ENCODE measurements at places on chromosomes 3 and 15.

DNA sequence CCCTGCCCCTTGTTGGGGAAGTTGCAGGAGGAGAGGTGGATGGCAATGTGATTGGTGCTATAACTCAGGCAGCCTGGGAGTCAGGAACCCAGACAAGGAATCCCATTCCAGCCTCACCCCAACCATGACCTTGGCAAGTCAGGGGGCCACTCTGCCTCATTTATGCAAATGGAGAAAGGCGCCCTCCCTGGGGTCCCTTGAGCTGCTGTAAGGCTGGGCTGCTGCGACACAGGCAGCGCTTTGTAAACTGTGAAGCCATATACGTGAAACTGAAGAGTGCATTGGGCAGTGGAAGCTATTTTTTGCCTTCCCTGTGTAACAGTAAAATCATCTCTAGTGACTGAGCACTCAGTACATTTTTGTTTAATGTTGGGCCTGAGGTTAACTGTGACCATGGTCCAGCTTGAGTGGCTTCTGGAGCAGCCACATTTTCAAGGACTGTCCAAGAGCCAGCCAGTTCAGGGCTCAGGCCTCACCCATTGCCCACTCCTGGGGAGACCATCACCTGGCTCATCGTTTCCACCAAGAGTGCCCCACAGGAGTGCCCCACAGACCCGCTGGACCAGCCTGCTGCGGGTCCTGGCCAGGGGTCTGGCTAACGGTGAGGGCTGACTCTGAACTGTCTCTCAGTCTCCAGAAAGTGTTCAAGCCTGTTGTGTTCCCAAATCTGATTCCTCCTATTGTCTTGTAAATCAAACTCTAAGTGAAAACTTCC, 27.9 kb downstream of the KIF7 start:
- DNase-seq: no peak

- DNase-seq: no peak
Measured at GRCh38 chr3:11576453-11576852, 67.3 kb downstream of the VGLL4 start.

- DNase-seq: no peak
Measured at GRCh38 chr15:48478581-48478980, 147.4 kb downstream of the DUT start.

DNA sequence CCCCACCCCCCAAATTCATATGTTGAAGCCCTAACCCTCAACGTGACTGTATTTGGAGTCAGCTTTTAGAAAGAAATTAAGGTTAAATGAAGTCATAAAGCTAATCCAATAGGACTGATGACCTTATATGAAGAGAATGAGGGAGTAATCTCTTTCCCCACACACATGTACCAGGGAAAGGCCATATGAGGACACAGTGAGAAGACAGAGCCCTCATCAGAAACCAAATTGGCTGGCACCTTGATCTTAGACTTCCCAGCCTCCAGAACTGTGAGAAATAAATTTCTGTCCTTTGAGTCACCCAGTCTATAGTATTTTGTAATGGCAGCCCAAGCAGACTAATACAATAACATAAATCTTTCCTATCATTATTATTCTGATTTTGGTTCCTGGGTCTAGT, 194.7 kb upstream of the NANOGP8 start:
- no peak for DNase-seq

- DNase-seq: no peak
Measured at GRCh38 chr15:57500256-57500655, 91.4 kb upstream of the MYZAP start.

DNA sequence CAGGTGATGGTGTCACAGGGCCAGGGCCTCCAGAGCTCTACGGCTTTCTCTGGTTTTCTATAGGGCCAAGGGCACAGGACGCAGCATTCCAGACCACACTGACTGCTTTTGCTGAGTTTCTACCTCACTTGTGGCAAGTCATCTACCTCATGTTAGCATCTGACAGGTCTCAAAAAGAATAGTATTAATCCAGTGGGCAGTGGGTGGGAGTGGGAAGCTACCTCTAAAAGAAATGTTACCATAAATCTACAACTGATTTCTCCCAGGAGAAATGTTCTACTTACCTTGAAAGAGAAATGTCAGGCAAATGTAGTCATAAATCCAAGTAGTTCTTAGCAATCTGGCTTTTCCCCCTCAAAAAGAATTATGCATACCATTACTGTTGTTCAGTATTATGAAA, 55.7 kb upstream of the CCR4 start:
- DNase-seq: no peak

- no peak for DNase-seq
Measured at GRCh38 chr15:38687340-38687739, 122.7 kb upstream of the RASGRP1 start.

DNA sequence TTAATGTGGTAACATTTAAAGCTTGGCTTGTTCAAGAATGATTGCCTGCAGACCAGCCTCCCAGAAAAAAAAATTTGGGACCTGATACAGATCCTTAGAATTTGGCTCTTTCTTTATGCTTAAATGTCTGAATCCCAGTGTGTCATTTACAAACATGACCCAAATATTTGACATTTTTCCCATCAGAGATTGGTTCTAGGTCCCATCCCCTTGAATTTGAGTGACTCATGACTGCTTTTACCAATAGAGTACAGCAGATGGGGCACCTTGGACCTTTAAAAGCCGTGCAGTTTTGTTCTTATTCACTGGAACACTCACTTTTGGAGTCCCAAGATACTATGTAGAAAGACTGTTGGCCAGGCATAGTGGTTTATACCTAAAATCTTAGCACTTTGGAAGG, 231.6 kb downstream of the ZIC1 start:
- no peak for DNase-seq

GRCh38 chr3:152159328-152159727, 109.4 kb upstream of the MBNL1 start:
- no peak for DNase-seq

GRCh38 chr3:190291994-190292584, 30.2 kb downstream of the CLDN1 start:
- no peak for DNase-seq

DNA sequence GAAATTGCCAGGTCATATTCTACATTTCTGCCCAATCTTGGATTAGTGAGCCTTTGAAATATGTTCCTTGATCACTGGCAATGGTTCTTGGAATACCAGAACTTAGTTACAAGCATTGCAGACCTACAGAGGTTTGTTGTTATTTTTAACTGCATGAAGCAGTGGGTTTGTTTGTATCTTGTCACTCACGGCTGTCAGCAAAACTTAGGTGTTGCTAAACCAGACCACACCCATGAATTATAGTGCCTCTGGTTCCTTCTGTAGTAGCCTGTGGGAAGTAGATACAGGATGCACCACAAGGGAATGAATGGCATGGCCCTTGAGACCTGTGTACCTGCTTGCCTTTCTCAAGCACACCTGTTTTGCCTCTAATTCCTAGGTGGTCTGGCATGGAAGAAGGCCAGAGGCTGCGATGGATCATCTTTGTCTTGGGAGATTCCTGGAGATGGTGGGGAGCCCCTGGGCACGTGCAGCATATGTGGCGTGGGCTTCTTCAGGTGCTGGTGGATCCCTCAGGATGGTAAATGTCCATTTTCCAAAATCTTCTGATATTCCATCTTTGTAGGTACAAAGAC, 138.8 kb downstream of the SNRPN start:
- DNase-seq: no peak

DNA sequence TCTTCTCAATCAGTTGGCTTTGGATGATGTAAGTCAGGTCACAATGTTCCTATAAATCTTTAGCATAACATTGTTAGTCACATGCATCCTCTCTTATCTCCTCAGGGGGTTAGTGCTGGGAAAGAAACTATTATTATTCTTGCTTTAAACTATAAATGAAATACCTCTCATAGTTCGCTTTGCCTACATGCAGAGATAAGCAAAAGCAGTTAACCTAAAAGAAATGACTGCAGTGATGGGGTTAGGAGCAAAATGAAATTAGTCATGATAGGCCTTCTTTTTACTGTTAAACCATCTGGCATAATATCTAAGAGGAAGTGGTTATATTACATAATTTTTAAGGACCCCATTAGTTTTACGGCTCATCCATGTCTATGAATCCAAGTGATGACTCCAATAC, 91.7 kb upstream of the IGSF10 start:
- no peak for DNase-seq

DNA sequence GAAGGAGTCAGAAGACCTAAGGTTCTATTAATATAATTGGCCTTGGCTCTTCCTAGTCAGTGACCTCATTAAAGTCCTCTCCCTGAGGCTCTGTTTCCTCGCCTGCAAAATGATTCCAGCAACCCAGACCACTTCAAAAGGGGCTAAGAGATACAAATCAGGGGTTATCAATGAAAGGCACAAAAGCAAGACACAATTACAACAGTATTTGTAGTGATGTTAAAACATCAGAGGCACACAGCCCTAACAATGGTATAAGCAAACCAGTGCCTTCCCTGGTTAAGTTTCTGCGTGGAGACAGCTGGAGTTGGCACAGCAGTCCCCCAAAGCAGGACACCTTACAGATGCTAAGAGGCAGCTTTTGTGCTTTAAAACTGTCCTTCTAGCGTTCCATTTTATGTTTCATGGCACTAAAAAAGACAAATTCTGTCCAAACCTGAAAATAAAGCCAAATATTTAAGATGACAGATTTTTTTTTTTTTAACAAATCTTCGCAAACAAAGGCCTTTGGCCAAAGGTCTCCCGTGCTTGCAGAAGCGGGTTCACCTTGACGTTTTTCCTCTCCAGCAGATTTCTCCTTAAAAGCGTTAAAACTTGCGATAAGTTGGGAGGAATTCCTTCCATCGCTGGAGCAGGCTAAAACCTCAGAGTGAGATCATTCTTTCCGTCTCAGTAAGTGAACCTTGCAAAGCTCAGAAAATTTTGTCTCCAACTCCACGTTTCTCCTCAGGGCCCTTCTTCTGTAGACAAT, 999 bp downstream of the ZNF280D start:
- no peak for DNase-seq

- DNase-seq: no peak
Measured at GRCh38 chr3:129688271-129688895, 81.9 kb upstream of the PLXND1 start.

DNA sequence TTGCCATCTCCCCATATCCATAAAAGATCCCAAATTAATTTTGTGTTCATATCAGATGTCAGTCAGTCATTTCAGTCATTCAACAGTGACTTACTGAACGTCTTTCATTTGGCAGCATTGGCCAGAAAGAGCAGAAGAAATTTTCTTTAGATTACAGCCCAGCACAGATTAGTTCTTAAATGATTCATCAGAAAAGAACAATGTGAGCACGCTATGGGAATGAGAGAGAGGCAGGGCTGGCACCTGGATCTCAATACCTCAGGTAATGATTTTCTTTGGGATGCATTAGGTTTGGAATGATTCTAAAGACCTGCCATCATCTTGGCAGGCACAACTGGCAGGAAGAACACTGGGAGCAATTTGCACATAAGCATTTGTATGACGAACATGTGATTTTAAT, 41.6 kb downstream of the FBN1 start:
- no peak for DNase-seq

DNA sequence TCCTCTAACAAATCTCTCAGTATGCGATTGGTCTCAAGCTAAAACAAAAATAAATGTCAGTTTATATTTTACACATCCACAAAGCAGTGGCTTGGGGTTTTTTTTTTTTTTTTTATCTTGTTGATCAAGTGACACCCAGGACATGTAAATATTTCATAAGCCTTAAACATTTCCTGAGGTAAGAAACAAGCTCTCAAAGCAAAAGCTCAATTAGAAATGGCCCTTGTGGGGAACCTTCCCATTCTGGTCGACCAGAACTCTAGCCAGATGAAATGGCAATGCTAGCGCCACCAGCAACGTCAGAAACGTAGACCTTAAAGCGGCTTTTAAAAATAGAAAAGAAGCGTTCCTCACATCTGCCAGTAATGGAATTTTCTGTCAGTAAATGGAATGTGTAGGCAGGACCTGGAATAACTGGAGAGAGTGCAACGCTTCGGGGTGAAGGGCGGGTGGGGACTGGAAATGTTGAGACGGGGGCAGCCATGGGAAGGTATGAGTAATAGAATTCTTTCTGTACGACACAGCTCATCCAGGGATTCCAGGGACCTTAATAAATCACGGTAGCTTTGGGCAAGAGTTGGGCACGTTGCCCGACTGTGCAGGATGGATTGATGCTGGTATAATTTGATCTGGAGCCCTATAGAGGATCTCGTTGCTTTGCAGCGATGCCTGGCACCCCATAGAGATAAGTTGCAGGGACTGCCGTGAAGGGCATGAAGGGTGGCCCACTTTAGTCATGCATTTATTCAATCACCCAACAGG, 44.4 kb downstream of the BTD start:
- DNase-seq: no peak

DNA sequence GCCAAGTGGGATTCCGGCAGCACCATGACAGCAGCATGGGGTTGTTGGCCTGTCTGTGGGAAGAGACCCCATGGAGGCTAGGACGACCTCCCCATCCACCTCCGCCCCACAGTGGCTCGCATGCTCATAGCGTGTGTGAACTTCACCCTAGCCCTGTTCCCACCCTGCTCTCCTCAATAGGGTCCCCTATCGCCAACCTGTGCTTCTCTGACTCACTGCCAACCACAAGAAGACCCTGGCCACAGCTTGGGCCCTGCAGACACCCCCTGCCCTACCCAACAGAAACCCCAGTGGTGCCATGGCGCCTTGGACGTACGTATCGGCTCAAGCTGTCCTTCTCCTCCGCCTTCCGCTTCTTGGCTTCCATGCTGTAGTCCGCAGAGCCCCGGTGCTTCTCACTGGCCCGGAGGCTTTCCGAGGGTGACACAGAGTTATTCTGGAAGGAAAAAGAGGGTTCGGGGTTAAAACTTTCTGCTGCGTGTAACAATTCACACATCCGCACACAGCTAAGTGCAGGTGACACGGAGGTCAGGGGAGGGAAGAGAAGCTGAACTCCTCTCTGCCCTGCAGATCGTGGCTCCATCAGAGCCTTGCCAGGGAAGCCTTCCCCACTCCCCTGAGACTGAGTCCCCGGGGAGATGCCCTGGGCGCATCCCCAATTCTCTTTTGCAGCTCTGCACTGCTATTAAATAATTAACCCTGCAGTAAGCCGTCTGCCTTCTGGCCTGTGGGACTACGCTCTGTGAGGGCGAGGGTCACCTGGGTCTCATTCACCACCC, 37.3 kb downstream of the TLE3 start:
- no peak for DNase-seq

DNA sequence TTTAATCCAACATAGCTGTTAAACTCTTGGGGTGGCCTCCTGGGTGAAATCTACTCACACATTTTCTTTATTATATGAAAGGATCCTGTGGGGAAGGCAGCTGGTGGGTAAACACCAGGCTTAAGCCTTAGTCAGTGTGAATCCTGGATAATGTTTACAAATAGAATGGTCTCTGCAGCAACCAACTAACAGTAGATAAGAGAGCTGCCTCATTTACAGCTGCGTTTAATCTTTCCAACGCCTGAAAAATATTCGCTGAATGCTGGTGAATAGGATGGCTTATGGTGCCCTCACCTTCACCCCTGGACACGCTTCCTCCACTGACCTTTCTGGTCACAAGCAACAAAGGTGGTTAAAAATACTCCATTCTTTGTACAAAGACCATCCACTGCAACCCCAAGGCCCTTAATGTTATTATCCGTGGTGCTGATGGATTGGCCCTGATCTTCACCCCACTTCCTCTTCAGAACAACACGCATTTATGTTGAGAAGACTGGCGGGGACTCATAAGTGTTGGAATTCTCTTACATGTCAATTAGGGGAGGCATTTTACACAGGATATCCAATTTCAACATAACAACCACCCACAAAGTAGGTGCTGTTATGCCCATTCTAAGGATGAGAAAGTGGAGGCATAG, 120.0 kb upstream of the FRMD4B start:
- no peak for DNase-seq

GRCh38 chr3:99287876-99288275, 350.5 kb upstream of the COL8A1 start:
- DNase-seq: no peak

Data from activated naive CD8-positive, alpha-beta T cell treated with anti-CD3 and anti-CD28 coated beads, Interleukin-2, amount 10 ng/mL, durations not matched to agents 7 days and 5 days (primary cell).